ENCODE measurements at places on chromosomes 1 and 21.

DNA sequence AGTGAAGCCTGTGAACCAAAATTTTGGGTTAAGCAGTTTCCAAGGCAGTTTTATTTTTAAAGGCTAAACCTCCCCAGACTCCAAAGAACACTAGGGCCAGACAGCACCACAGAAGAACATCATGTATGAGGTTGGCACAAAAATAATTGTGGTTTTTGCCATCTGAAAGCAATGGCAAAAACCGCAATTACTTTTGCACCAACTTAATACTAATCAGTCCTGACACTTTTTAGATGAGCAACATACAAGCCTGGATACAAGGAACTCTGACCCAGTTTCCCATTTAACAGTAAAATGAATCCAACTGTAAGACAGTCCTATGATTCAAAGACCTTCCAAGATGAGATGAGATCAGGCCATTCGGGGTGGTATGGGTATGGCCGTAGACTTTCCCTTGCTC lies 46.8 kb downstream of the CNIH3 start:
- no peak for DNase-seq

DNA sequence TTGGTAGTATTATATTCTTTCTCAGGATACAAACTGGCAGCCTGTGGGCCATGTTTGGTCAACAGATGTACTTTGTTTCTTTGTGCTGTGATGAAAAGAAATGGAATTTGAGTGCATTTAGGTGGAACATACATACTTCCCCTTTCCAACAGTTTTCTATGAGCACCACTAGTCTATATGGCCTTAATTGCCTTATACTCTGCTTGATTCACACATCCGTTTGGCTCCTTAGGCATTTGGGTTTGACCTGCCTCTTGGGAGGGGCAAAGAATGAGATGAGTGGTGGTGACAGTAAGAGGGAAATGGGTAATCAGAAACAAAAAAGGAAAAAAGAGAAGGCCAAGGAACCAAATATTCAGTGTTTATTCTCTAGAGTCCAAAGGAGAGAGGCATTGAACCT lies 17.0 kb downstream of the CFAP126 start:
- no peak for DNase-seq

DNA sequence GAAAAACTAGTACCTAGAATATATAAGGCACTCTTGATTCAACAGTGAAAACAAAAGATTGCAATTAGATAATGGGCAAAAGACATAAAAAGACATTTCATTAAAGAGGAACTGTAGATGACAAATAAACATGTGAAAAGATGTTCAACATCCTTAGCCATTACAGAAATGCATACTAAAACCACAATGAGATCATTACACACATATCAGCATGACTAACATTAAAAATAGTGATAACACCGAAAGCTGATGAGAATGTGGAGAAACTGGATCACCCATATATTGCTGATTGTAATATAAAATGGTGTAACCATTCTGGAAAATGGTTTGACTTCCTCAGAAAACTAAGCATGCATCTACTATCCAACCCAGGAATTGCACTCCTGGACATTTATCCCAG lies 340.3 kb downstream of the SEC16B start:
- DNase-seq, result no peak

DNA sequence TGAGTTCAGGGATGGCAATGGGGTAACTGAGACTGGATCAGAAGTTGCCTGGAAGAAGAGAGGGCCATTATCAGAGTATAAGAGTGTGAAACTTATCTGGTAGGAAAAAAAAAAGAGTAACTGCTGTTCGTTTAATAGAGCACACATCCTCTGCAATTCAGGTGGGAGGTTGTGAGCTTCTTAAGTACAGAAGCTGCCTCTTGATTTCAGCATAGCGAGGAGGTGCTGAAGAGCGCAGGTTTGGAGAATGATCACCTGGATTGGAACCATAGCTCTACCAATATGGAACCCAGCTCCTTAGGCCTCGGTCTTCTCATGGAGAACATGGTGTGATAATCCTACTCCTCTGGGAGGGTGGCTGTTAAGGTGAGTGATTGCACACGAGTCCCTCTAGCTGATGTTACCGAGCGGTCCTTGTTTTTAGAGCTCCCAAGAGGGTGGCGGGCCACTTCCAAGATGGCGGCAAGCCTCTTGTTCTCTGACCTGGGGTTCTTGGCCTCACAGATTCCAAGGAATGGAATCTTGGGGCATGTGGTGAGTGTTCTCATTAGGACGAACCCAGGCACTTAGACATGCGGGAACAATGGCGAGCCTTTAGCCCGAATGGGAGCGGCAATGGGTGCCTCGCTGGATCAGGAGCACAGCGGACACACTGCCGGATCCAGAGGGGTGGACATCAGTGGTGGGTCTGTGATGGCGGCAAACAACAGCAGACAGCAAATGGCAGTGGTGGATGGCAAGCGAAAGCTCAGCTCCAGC lies 3.3 kb upstream of the MX1 start:
- no peak for DNase-seq

GRCh38 chr1:151504252-151504651 lies 6.9 kb upstream of the CGN start:
- DNase-seq, result no peak

DNA sequence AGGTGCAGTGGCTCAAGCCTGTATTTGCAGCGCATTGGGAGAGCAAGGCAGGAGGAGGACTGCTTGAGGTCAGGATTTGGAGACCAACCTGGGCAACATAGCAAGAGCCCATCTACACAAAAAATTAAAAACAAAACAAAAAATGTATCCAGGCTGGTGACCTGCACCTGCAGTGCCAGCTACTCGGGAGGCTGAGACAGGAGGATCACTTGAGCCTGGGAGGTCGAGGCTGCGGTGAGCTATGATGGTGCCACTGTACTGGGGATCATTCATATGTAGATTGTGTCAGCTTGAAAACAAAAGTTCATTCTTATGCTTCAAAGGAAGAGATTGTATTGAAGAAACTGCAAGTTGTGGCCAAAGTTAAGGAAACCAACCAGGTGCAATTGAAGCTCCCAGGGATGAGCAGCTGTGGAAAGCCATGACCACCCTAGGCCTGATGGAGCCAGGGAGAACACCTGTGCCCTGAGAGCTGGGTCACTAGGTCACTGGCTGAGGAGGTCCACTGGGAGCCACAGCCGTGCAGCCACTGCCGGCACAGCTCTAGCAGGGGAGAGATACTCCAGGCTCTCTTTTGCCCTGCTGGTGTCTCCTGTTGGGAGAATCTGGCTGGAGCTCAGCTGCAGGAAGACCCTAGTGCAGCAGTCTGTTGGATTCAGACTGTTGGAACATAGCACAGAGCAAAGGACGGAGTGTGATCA lies 13.3 kb upstream of the BRWD1 start:
- DNase-seq, result no peak

DNA sequence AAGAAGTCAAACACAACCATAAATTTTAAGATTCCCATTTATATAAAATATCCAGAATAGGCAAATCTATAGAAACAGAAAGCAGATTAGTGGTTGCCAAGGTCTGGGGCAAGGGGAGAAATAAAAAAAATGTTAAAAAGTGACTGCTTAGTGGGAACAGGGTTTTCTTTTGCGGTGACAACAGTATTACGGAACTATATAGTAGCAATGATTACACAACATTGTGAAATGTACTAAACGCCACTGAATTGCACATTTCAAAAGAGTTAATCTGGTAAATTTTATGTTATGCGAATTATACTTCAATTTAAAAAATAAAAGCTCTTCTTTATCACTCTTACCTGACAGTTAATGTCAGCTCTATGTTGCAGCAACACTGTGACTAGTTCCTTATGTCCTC lies 105.2 kb downstream of the ACBD6 start:
- DNase-seq, result no peak

DNA sequence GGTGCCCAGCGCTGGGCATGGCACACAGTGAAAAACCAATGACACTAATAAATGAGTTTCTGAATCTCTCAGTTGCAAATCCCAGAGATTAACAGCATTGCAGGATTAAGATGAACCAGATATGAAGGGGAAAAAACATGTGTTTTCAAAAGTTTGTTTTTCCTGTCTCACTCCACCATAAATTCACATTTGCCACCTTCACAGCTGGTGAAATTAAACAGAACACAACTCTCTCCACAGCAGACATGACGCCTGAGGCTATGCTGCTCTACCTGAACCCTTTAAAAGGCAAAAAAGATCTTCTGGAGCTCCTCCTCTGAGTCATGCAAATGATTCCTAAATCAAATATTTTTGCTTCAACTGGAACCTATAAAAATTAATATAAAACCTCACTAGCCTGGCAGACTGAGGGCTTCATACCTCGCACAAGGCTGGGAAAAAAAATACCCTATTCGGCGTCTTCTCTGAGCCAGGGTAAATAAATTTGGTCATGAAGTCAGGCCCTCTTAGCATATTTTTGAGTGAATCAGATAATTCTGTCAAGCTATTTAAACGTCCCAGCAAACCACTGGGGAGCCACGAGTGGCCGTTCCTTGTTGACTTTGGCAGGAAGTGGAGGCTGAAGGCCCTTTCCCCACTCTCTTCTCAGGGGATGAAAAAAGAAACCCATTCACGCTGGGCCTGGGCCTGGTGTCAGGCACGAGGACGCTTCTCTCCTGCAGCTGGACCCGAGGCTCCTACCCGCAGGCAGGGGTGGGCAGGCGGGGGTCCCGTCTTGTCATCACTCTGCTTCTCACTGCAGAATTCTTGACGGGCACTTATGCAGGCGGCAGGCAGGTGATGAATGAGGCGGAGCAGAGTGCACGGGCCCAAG lies 53.0 kb downstream of the DMRTB1 start:
- DNase-seq, result no peak

GRCh38 chr1:117590273-117590925 lies 15.4 kb upstream of the TENT5C start:
- DNase-seq, result no peak

DNA sequence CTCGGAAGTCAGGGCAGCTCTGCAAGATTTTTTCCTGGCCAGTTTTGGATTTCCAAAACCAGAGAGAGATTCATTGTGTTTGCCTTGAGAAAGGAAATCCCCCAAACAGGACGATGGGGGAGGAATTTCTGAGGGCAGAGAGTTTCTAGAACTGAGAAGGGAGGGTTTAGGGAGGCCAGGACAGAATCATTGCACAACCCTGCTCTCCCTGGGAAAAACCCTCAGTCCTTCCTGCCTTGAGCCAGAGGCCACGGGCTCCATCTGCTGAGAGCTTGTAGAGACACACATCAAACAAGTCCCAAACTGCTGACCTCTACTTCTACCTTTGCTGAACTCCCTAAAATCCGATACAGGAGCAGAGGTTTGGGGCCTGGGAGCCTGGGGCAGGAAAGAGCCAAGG lies 99.7 kb downstream of the NMNAT2 start:
- no peak for DNase-seq

DNA sequence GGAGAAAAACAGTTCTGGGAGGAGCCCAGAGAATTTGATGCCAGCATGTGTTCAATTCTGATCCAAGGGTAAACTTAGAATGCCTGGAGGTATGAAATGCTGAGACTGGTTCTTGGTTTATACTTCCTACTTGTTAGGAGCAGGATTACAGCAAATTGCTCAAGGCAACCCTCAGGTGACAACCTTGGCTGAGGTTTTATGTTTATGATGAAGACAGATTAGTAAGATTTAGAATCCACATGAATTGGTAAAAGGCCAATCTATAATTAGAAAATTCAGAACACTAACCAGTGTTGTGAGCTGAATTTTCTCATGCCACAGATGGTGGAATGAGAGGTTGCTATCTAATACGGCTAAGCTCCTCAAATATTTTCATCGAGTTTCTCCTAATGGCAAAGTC lies 235.3 kb upstream of the NRIP1 start:
- no peak for DNase-seq

DNA sequence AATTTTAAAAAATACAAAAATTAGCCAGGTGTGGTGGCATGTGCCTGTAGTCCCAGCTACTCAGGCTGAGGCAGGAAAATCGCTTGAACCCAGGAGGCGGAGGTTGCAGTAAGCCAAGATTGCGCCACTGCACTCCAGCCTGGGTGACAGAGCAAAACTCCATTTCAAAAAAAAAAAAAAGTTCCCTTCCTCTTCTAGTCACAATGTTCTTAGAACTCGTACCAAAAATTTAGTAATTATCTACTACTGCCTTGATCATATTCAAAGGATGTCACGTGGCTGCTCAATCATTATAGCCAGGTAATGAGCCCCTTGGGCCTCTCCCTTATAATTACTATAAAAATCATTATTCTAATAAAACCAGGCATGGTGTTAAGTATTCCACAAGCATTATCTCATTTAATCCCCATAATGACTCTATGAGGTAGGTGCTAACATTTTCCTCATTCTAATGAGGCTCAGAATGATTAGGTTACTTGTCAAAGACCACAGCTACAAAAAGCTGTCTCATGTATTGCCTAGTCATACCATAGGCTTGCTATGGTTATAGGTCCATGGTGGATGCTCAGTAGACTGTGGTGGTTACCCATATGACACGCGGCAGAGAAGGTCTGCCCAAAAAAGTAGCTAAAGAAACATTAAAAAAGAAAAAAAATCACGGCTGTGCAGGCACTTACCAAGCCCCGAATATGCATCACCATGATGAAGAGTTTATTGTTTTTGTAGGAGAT lies 15.5 kb upstream of the PPP1R15B start:
- no peak for DNase-seq

- DNase-seq, result no peak
Observed at GRCh38 chr1:12180903-12181302, 14.1 kb downstream of the TNFRSF1B start.

DNA sequence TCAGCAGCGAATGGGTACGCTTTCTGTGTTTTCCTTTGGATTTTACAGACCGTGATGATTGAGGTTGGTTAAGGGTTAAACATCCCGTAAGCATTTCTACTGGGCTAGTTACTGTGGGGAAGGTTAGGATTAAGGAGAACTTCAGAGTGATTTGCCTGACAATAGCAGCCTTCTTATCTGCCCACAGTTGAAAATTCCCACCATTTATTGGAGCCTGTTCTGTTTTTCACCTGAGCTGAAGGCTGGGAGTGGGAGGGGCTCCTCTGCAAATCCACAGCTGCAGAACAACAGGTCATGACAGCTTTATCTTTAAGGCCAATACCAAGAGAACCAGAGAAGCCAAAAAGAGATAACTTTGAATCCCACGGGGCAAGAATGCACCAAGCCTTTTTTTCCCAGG lies 168.6 kb downstream of the KAZN start:
- no peak for DNase-seq

GRCh38 chr1:234531151-234531635 lies 52.2 kb upstream of the TARBP1 start:
- no peak for DNase-seq

- no peak for DNase-seq
Observed at GRCh38 chr21:42892582-42892930, 553 bp upstream of the NDUFV3 start.

- DNase-seq, result no peak
Observed at GRCh38 chr1:205916541-205916940, 26.7 kb downstream of the SLC26A9 start.

Measured in NCI-H524 treated with DMSO at 0.1 percent for 48 hours (cell line).